ENCODE measurements at places on chromosomes 2 and 18. TPM values are rescaled to one million over a fixed set of nuclear protein-coding genes. Genes with fewer than 3 reads are reported as not detected.

The NDC80 gene
- total RNA-seq, result 83.1 TPM

The TMEM37 gene
- not detected for total RNA-seq

The OXER1 gene
- total RNA-seq, result not detected

The RAB31 gene
- 0.71 TPM for total RNA-seq

The MBD5 gene
- 19.1 TPM for total RNA-seq

The RBKS gene
- total RNA-seq, result 9.7 TPM

The CD28 gene
- total RNA-seq, result 279 TPM

The LIMS3 gene
- total RNA-seq, result 3.3 TPM

The B4GALT6 gene
- total RNA-seq, result 2.6 TPM

The CABLES1 gene
- total RNA-seq, result 2.2 TPM

The ACMSD gene
- total RNA-seq, result not detected

The SLC5A6 gene
- 30.2 TPM for total RNA-seq

The GAD1 gene
- total RNA-seq, result 2.6 TPM

The ZNF521 gene
- not detected for total RNA-seq

The UGT1A10 gene
- not detected for total RNA-seq

The RUFY4 gene
- 0.93 TPM for total RNA-seq

The CROCC2 gene
- not detected for total RNA-seq

The C2orf80 gene
- not detected for total RNA-seq

The HNMT gene
- total RNA-seq, result not detected

The ADAM23 gene
- 1.8 TPM for total RNA-seq

The CXCR1 gene
- not detected for total RNA-seq

The HRH4 gene
- 0.65 TPM for total RNA-seq

The KCNF1 gene
- not detected for total RNA-seq
